ENCODE measurements at places on chromosomes 2 and 18.

- no peak for DNase-seq
These were observed 499.8 kb downstream of the PID1 start for GRCh38 chr2:228771315-228771714.

DNA sequence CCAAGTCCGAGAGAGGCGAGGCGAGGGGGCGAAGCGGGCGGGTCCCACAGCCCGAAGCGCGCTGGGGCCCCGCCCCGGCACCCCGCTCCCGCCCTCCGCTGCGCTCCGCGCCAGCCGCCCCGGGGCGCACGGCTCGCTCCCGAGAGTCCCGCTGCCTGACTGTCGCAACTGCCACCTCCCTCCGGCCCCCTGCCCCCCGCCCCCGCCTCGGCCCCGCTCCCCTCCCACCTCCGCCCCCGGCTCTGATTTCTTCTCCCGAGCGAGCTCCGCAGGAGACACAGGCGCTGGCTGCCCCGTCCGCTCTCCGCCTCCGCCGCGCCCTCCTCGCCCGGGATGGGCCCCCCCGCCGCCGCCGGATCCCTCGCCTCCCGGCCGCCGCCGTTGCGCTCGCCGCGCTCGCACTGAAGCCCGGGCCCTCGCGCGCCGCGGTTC lies at the start of gene WNT6:
Gene WNT6, plus strand, starts transcription at position 250 of the 432 bp plus-strand sequence. CDS start 233 bp downstream, outside the sequence.
- DNase-seq, result no peak

- no peak for DNase-seq
These were observed 1241.2 kb upstream of the CDH2 start for GRCh38 chr18:29418136-29418535.

- DNase-seq, result no peak
These were observed 135.7 kb downstream of the NUP35 start for GRCh38 chr2:183259921-183260320.

DNA sequence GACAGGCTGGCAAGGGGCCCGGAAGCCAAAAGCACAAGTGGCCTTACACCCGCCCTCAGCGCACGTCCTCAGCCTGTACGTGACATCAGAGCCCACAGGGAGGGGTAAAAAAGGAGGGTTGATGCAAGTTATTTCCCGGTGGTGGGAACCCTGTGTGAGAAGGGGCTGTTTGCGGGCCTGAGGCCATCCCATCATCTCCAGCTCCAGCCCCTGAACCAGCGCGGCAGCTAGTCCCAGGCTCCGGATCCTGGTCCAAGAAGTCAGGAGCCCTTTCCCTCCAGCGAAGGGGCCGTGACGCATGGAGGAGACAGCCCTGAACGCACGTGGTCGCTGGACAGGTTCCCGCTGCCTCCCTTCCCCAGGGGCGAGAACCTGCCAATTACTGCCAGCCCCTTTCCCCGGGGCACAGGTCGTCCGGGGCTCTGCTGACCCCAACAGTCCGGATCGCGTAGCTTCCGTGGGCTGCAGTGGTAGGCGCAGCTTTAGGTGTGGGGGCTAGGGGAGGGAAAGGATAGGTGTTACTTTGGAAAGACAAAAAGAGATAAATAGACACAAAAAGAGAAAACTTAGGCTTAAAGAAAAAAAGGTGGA lies 1.3 kb upstream of the LRP2 start:
- no peak for DNase-seq

DNA sequence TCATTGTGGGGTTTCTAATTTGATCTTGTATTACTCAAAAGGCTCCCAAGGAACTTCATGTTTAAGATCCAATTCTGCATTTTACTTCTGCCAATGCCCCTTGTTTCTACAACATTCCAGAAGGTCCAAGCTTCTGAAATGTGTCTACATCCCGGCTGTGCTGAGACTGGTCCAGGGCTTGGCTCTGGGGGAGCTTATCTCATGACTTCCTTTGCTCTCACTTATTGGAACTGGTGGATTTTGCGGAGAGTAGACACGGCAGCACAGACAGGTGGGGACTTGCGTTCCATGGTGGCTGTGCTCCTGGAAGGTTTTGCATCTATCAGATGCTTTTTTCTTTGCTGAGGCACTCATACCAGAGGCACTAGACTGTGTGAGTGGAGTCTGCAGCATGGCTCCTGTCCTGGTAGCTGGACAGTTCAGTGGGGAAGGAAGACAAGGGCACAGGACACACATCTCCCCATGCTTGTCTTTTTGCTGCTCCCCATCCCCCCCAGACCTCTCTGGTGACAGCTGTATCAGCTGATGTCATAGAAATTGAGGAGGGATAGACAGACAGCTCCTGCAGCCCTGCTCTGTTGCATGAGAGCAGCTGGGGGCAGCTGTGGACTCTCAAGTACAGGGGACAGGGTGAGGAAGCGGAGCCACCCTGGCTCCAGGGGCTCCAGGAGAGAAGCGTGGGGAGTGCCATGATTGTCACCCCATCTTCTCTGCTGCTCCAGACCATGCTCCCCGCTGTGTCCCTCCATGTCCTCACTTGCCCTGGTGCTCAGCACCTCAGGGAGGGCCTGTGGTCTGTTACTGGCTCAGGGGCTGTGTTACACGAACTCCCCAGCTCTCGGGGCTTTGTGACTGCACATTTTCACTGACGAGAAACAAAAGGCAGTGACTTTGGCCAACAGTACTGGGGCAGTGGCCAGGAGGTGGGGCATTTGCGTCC lies 46.0 kb downstream of the ACAA2 start:
- DNase-seq, result no peak
